ENCODE measurements at places on chromosomes 3 and 15.

DNA sequence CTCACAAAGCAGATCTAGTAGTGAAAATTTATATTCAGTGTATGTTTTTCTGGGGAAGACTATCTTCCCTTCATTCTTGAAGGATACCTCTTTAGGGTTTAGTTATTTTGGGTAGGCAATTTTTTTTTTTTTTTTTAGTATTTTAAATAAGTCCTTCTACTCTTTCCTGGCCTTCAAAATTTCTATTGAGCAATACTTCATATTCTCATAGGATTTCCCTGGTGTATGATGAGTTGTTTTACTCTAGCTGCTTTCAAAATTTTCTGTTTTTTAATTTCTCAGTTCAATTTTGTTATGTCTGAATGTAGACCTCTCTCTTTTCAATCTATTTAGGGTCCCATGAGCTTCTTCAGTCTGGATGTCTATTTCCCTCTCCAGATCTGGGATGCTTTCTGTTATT lies 74.3 kb upstream of the PLSCR4 start:
- no peak for DNase-seq

- no peak for DNase-seq
Measured at GRCh38 chr15:24269166-24269571, 406.4 kb upstream of the NPAP1 start.

DNA sequence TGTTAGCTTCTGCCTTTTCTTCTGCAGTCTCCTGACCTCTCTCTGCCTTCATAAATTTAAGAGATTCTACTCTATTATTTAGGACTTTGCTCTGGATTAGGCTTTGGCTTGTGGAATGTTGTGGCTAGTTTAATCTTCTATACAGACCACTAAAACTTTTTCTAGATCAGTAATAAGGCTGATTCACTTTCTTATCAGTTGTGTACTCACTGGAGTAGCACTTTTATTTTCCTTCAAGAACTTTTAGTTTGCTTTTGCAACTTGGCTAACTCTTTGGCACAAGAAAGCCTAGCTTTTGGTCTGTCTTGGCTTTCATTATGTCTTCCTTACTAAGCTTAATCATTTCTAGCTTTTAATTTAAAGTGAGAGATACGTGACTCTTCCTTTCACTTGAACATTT lies 265.5 kb upstream of the TBC1D5 start:
- no peak for DNase-seq

GRCh38 chr15:58522391-58522790 lies 90.6 kb downstream of the LIPC start:
- no peak for DNase-seq

GRCh38 chr3:185084901-185085300 lies 68.0 kb downstream of the C3orf70 start:
- no peak for DNase-seq

DNA sequence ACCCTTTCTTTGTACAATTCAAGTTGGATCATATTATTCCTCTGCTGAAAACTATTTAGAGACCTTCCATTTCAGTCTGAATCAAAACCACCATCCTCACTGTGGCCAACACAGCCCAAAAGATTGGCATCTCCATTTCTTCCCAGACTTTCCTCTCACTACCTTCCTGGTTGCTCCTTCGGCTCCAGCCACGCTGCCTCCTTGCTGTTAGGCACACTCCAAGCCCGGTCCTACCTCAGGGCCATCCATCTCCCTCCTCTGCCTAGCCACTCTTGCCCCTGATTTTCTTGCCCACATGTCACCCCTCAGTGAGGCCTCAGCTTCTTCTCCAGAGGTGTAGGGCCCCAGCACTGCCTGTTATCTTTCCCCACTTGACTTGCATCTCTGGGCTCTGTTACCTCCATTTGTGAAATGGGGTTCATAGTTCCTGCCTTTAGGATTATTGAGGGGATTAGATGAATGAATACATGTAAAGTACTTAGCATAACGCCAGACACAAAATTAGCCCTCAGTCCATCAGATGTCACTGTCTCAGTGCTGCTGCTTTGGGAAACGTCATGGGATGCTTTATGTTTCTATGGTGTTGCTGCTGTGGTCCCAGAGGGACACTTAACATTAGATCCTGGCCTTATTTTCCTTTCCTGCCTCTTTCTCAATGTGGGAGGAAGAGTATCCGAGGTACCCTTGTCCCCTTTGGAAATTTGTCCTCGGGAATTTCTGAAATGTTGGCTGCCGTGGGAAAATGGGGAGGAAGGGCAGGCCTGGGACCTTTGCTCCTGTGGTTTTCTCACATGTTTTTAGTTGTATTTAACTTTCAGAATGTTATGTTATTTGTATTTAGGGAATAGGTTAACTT lies 31.3 kb downstream of the SNRK start:
- no peak for DNase-seq

GRCh38 chr3:188062216-188062615 lies 91.7 kb upstream of the LPP start:
- DNase-seq: no peak

- DNase-seq: no peak
Measured at GRCh38 chr15:61794881-61795280, 265.4 kb downstream of the VPS13C start.

DNA sequence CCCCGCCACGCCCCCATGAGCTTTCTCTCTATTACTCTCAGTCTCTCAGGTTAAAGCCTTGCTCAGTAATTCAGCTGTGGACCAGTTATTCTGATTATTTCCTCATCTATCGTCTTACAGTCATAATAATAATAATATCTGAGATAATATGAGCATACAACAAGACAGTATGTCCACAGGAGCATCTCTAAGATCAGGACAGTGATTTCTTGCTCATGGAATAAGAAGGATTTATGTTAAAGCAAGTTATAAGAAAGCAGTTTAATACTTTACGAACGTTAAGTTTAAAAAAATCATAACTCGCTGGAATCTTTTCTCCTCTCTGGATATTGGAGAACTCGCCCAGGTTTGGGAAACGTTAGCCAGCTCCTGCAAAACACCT lies 643 bp upstream of the LMCD1 start:
- no peak for DNase-seq

- DNase-seq: peak; percentile 84
Measured at GRCh38 chr15:74406992-74407705, 26.6 kb downstream of the SEMA7A start.

GRCh38 chr3:110564674-110565073 lies 506.9 kb upstream of the NECTIN3 start:
- no peak for DNase-seq

- no peak for DNase-seq
Measured at GRCh38 chr15:25439369-25439836, 579 bp upstream of the UBE3A start.

DNA sequence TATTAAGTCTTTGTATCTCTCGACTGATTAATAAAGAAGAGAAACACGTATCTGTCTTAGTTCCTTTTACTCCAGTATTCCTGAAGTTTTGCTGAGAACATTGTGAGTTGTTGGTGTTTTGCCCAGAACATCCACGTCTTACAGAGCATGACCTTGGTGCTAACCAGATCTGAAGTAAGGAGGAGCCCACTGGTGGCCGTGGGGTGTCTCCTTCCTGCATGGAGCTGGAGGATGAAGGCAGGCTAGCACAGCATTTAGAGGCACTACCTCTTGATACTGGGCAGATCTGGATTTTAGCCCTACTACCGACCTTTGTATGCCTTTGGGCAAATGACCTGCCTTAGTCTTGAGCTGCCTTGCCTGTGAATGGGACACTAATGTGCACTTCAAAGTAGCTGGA lies 28.9 kb upstream of the ESYT3 start:
- DNase-seq: no peak

DNA sequence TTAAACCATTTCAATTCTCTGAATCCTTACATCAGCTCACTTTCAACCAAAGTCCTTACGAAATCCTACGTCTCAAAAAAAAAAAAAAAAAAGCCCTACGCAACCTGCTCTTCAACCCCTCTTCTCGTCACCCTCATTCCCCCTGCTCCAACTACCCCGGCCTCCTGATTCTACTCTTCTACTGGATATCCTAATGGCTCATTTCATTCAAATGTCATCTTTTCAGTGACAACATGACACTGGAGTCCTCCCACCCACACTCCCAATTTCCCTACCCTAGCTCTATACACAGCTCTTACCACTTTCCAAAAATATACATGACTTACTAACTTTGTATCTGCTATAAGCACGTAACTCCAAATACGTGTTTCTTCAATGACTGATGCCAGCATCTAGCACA lies 11.5 kb downstream of the UBP1 start:
- DNase-seq: no peak

Measured in H7 (cell line).